ENCODE measurements at places on chromosomes 7 and 10. TPM values are rescaled to one million over a fixed set of nuclear protein-coding genes. Genes with fewer than 3 reads are reported as not detected.

DNA sequence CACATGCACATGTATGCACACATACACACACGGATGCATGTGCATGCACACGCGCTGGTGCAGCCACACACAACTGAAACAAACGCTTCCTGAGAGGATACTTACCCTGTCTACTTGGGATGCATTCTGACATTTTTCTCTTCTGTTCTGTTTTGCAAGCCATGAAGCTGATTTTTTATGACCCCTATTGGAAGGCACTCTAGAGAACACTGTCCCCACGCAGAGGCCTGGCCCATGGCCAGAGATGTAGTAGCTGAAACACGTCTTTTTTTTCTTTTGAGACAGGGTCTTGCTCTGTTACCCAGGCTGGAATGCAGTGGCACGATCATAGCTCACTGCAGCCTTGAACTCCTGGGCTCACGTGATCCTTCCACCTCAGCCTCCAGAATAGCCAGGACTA is 47.9 kb downstream of the VWA2 start:
- no peak for DNase-seq

- DNase-seq: no peak
These were observed 539 bp upstream of the FAM241B start for GRCh38 chr10:69629519-69629896.

The SORCS1 gene
- total RNA-seq: not detected

The NPY gene
- not detected for total RNA-seq

The MRPS17 gene
- 8.9 TPM for total RNA-seq

The DRGX gene
- not detected for total RNA-seq

- peak; percentile 28 for DNase-seq
These were observed 11.4 kb upstream of the PAX4 start for GRCh38 chr7:127629268-127629854.

The ANKRD16 gene
- 1.7 TPM for total RNA-seq
